CD4-positive, alpha-beta T cell treated with Interleukin-4 for 4 hours (primary cell): ENCODE measurements at places on chromosomes 5 and 9.

- DNase-seq: no peak
Observed at GRCh38 chr9:69173497-69173890, 583 bp upstream of the TJP2 start.

GRCh38 chr9:109086221-109086620 lies 33.5 kb downstream of the TMEM245 start:
- DNase-seq: no peak

DNA sequence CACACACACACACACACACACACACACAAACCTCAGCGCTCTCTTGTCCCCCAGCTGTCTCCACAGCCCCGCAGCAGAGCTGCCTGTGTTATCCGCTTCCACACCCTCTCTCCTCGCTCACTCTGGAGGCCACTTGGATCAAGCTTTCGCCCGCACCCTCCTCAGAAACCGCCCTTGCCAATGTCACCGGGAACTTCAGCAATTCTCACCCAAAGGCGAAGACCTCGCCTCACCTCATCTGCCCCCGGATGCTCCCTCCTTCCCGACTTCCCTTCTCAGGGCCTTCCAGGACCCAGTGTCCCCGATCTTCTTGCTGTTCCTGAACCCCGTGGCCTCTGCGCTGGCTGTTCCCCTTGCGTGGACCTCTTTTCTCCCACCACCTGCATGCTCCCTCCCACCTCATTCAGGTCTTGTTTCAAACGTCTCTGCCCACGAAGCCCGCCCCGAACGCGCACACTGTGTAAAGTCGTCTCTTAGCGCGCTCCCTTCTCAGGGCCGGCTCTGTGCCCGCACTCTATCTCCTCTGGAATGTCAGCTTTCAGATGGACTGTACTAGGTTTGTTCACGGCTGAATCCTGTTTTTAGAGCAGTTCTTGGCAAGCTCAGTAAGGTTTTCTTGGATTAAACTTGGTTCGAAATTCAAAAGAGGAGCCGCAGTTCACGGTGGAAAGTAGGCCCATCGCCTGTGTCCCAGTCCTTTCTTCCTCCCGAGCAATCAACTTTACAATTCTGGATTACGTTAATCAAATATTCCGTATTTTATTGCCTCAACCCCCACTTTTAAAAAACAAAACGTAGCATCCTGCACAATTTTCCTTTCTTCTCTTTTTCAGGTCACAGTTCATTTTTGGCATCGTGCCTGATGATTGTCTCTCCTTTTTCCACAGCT lies 1.0 kb upstream of the TRIM7 start:
- DNase-seq: no peak

GRCh38 chr9:23526806-23527205 lies 299.2 kb downstream of the ELAVL2 start:
- DNase-seq: no peak

DNA sequence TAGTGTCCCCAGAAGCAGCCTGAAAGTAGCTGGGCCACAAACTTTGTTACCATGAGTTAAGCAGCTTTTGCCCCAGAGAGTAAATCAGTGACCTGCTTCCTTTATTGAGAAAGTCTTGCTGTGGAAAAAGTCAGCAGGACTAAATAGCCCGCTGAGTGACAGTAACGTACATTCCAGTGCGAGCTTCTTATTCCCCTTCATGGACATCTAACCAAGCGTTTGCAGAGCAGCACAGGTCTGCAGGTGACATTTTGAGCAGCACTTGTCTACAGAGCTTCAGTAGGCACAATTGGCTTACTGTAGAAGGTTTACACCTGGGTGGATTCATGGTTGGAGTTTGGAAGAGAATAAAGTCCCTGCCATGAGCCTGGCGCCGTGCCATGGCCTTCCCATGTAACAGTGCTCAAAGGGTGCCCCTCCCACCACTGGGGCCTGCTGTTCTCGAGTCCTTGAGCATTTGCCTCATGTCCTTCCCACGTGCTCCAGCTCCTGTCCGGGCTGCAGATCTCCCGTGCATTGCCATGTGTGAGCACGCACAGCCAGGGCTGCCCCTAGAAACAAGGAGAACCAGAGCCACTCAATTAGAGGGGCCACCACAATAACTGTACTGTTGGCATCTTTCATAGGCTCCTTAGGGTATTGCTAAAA lies 41.3 kb upstream of the GRHPR start:
- DNase-seq: no peak

- no peak for DNase-seq
Observed at GRCh38 chr5:51810592-51810991, 427.3 kb downstream of the ISL1 start.

DNA sequence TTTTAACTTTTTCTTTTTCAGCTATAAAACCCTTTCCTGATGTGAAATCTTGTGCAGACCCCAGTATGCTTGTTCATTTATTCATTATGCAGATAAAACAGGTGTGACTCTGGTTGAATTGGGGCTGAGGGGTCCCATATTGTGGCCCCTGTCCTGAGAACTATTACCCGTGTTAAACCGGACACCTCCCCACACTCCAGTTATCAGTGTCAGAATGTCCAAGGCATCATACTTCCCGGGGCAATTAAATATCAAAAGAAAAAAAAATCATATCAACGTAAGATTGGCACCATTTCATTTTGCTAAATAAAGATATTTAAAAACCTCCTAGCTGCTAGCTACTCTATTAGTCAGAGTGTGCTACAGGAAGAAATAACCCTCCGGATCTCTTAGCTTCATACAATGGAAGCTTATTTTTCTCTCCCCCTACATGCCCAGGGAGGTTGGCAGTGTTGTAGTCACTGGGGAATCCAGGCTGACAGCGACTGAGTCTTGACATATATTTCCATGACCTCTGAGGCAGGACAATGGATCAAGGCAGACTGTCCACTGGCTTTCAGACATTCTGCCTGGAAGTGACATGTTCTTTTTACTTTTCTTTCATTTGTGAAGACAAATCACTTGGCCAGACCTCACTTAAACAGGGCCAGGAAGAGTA lies 170.0 kb downstream of the SEC61B start:
- no peak for DNase-seq

- peak; percentile 41 for DNase-seq
Observed at GRCh38 chr9:83622433-83622938, 457 bp upstream of the IDNK start.

DNA sequence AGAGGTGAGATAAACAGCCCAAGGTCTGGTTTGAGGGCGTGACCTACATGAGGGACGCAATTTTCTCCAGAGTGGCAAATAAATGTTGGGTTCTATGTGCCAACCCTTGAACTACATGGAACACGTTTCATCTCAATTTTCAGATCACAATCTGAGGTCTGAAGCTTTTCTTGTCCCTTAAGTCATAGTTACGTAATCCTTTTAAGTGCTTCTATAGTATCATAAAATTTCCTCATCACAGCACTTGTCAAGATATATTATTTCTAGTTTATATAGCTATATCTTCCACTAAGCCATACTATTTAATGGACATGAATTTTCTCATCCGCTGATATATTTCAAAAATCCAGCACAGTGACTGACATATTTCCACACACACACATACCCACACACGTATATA lies 53.1 kb upstream of the GRIN3A start:
- no peak for DNase-seq

GRCh38 chr9:4362281-4362680 lies 62.4 kb upstream of the GLIS3 start:
- DNase-seq: no peak
